RPMI7951 (cell line): ENCODE measurements at places on chromosomes 7 and 10.
A peak's percentile ranks its signal among the peaks of the same experiment; 100 is the strongest.

DNA sequence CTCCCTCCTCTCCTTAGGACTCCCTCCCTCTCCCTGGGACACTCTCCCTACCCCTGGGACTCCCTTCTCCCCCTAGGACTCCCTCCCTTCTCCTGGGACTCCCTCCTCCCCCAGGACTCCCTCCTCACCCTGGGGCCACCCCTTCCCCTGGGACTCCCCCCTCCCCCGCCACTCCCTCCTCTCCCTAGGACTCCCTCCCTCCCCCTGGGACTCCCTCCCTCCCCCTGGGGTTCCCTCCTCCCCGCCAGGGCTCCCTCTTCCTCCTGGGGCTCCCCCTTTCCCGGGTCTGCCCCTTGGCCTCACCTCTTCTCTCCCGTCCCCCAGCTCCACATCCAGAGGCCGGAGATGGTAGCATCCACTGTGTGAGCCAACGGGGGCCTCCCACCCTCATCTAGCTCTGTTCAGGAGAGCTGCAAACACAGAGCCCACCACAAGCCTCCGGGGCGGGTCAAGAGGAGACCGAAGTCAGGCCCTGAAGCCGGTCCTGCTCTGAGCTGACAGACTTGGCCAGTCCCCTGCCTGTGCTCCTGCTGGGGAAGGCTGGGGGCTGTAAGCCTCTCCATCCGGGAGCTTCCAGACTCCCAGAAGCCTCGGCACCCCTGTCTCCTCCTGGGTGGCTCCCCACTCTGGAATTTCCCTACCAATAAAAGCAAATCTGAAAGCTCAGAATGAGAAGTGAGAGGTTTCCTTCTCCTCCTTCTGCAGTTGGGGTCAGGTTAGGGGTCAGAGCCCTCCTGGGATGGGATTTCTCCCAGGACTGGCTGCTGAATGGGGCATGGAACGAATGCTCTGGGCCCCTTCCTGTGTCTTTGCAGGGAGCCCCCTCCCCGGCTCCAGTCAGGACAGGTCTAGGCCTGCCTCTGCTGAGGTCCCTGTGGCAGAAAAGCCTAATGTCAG is 1.4 kb upstream of the MUC17 start:
- DNase-seq: no peak

- DNase-seq: no peak
Observed at GRCh38 chr10:43702936-43703281, 54.2 kb upstream of the ZNF32 start.

DNA sequence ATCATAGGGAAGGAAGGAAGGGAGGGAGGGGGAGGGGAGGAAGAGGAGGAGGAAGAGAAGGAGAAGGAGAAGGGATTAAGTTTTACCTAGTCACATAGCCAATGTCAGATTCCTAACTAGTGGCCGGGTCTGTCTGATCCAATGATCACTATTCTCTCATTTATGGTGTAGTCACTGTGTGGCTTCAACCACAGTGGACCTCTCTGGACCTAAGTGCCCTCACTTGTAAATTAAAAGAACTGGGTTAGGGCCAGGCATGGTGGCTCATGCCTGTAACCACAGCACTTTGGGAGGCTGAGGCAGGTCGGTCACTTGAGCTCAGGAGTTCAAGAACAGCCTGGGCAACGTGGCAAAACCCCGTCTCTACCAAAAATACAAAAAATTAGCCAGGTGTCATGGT is 6.6 kb upstream of the SERPINE1 start:
- DNase-seq: no peak

- no peak for DNase-seq
Observed at GRCh38 chr10:26214004-26214403, 2.6 kb upstream of the GAD2 start.

DNA sequence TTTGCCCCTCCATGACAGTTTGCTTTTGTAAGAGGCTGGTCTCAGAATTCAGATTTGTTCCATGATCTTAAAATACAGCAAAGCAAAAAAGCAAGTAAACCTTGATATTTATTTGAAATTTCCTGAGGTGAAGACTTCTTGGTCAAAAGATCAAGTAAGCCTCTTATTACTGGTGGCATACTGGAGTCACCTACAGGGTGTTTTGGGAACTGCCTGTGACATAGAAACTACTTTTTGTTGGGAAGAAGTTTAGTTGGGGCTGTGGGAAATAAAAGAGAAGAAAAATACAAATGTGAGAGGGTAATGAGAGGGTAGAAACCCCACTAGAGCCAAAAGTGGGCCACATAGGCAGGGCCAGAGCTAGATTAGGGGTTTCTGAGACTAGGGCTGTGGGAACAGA is 217.9 kb downstream of the OTUD1 start:
- peak; percentile 14 for DNase-seq

DNA sequence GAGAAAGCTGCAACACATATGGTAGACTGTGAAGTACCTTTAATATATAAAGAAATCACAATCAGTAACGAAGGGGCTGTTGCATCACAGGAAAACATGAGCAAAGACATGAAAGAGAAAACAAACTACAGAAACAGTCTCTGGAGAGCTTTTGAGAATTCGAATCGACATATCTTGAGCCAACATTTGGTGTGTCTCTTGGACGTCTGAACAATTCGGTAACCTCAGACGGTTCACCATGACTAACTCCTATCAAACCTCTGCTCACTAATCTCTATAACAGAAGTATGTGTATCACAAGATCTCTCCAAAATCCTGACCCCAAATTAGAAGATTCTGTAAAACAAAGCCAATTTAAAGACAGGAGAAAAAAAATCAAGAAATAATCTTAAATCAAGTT is 262.0 kb upstream of the YAE1 start:
- no peak for DNase-seq

DNA sequence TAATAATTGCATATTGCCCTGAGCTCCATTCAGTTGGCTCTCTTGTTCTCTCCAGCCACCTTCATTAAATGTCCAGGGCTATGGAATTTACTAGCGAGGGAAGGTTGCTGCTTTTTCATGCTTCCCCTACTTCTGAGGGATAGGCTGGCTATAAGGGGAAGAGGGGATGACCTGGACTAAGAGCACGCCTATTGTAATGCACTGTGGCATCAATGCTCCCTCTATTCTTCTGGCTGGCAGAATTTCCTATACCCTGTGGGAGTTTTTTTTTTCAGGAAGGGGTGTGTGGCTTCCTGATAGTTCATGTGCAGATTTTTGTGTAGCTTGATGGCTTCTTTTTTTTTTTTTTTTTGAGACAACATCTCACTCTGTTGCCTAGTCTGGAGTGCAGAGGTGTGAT is 155.8 kb downstream of the SND1 start:
- DNase-seq: no peak

DNA sequence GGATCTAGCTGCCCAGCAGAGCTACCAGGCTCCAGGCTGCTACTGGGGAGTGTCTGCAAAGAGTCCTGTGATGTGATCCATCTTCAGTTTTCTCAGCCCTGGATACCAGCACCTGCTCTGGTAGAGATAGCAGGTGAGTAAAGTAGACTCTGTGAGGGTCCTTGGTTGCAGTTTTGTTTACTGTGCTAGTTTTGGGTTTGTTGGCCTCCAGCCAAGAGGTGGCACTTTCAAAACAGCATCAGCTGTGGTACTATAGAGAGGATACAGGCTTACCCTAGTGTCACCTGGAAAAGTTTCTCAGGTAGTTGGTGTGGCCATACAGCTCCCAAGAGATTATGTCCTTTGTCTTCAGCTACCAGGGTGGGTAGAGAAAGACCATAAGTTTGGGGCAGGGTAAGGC is 56.3 kb downstream of the MTERF1 start:
- DNase-seq: no peak

DNA sequence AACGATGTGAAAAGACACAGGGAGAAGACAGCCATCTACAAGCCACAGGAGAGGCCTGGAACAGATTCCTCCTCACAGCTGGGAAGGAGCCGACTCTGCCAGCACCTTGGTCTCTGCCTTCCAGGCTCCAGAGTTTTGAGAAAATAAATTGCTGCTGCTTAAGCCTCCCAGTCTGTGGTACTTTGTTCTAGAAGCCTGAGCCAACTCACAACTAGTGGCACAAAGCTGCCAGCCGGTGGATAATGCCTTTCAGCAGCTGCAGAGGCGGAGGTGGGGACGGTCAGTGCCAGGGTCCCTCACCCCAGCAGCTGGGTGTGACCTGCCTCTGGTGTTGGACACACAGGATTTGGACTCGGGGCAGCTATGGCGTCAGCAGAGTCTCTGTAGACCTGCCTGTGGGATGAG is 255.4 kb upstream of the PITRM1 start:
- no peak for DNase-seq

DNA sequence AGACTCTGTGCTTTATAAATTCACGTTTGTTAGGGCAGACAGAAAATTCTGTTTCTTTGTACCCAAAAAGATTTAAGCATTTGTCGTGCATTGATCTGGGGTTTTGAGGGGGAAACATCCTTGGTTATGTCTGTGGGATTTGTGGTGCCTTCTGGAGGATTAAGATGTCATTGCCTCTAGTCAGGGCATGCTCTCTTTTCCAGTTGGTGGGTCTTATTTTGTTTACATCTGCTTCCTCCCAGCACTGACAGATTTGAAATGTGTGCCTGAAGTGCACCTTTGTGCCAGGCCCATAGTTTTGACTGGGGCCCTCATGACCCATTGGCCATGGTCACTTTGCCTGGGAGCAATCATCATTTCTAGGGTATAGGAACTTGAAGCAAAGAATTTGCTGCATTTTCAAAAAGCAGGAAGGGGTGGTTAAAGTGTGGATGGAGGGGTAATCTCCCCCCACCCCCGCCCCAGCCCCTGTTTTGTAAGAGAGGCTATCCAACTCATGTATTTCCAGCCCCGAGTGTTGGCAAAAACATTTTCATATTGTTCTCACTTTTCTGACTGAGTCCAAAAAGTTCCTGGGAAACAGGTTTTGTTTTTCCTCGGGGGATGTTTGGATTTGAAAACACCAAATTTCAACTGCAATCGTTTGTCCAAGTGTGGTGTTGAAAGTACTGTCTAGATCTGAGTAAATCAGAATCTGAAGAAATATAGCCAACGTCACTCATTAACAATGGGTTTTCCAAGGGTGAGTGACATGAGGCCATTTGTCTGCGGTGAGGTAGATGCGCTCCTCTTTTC is 388.2 kb upstream of the GALNT17 start:
- no peak for DNase-seq

GRCh38 chr7:64775289-64775688 is 18.9 kb upstream of the ZNF138 start:
- DNase-seq: peak; percentile 3

- peak; percentile 39 for DNase-seq
Observed at GRCh38 chr7:78226059-78226719, 427.6 kb downstream of the PHTF2 start.

- peak; percentile 56 for DNase-seq
Observed at GRCh38 chr10:15897287-15897686, 37.0 kb upstream of the MINDY3 start.

- DNase-seq: no peak
Observed at GRCh38 chr7:30828591-30828990, 57.4 kb downstream of the MINDY4 start.

- DNase-seq: peak; percentile 77
Observed at GRCh38 chr7:116772423-116772863, 89.9 kb upstream of the CAPZA2 start.

GRCh38 chr7:17411922-17412321 is 113.5 kb downstream of the AHR start:
- DNase-seq: no peak

GRCh38 chr7:49866076-49866735 is 92.8 kb downstream of the VWC2 start:
- DNase-seq: no peak

DNA sequence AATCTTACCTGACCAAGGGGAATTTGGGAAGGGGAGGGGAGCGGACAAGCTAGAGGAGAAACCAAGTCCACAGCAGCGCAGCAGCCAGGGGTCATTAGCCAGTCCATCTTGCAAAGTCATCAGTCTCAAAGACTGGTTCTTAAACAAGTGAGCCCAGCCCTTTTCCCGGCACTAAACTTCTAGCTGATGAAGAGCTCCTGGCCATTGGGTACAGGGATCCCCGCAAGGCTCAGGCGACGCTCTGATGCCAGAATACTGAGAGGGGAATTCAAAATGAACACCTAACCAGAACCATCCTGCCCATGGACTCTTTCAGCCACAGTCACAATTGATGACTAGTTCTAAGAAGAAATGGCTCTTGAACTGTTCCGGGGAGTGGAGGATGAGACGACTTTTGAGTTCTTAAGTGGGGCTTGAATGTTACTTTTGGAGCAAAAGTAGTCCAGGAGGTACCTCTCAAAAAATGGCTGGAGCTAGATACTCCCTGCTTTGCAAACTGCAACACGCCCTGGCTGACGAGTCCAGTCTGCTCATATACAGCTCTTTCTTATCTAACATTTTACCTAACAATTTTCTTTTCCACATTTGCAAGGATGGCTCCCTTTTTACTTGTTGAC is 2.5 kb upstream of the TWIST1 start:
- DNase-seq: no peak

DNA sequence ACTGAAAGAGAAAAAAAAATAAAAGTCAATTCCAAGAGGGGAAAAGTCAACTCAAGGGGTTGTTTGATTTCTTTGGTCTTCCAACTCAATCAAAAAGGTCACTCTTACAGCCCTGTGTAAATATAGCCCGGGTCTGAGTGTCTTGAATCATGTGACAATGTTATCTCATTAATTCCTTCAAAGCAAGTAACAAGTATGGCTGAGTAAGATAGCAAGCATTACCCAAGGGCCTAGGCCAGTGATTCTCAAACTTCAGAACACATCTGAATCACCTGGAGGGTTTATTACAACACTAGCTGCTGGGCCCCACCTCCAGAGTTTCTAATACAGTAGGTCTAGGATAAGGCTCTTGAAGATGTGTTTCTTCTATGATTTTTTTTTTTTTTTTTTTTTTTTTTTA is 125.0 kb downstream of the PRLHR start:
- no peak for DNase-seq

DNA sequence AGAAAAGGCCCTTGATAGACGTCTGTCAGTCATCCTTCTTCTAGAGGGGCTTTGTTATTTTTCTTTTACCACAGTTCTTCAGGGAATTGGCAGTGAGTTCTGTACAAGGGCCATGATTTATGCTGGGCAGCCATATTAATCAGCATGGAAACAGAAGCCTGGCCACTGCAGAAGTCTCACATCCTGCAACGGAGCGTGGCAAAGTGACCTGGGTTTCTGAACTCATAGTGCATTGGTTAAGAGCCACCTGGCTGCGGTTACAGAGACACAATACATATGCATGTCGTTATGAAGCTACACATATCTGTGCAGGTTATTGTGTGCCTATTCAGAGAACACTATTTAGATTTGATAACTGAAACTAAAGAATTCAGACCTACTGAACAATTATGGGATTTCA is 419.4 kb upstream of the CELF2 start:
- DNase-seq: no peak

GRCh38 chr7:110205899-110206298 is 885.0 kb upstream of the LRRN3 start:
- DNase-seq: no peak

GRCh38 chr7:44498230-44498954 is 7.9 kb upstream of the NUDCD3 start:
- no peak for DNase-seq
